ENCODE measurements at places on chromosomes 7 and 10.
A peak's percentile ranks its signal among the peaks of the same experiment; 100 is the strongest.

DNA sequence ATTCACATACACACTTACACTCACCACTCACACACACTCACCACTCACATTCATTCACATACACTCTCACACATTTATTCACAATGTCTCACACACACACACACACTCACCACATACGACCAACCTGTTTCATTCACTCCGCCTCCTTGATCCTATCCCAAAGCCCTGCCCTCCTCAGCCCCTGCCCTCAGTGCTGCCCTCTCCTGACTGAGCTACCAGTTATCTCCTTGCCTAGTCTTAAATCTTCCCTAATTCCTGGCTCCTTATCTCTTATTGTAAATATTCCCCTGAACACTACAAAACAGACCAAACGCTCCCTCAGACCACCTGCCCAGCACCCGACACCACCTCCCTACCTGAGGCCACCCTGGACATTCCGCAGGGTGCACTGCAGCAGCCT lies 26.1 kb upstream of the C10orf120 start:
- DNase-seq = no peak

DNA sequence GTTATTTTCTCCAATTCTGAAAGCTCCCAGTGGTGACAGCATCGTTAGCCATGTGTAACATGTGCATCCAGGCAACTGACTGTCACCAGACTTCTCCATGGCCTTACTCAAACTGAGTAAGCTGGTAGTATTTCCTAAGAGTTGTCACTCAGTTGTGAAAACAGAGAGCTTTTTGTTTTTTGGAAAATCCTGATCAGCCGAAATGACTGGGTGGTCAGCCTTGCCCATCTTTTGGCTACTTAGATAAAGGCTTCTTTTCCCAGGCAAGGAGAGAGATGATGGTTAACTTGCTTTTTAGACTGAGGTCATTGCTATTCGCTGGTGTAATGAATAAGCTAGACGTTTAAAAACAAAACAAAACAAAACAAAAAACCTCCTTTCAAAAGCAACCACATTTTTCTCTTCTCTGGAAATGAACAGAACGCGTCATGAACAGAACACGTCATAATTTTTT lies 159.5 kb upstream of the KLF14 start:
- DNase-seq = no peak

- DNase-seq = no peak
These were observed 744 bp downstream of the TRIP6 start for GRCh38 chr7:100867776-100868485.

DNA sequence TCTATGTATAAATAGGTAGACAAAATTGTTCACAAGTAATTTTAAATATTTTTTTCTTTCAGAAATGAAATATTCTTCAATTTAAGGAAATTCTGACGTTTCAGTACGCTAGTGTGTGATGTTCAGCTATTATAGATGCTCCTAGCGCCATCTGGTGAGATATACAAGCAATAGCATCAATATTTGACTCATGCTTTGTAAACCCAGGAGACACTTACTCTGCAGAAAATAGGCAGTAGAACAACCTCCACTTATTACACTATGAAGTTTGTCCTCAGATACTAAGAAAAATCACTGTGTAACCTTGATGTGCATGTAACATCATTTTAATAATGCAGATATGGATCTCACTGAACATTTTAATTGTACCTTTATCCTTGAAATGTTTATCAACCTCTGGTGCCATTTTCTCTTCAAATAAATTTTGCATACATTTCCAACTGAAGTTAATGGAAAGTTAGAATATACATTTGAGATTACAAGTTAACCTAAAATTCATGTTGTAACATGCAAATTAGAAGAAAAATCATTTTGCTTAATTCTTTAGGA lies 151.5 kb upstream of the FAM3C start:
- DNase-seq = peak; percentile 51
